Stimulated activated CD4-positive, alpha-beta T cell treated with anti-CD3 and anti-CD28 coated beads, Interleukin-1b, Interleukin-23, amount 100 ng/mL, for 1 hour (primary cell): ENCODE measurements at places on chromosomes 2 and 18.

DNA sequence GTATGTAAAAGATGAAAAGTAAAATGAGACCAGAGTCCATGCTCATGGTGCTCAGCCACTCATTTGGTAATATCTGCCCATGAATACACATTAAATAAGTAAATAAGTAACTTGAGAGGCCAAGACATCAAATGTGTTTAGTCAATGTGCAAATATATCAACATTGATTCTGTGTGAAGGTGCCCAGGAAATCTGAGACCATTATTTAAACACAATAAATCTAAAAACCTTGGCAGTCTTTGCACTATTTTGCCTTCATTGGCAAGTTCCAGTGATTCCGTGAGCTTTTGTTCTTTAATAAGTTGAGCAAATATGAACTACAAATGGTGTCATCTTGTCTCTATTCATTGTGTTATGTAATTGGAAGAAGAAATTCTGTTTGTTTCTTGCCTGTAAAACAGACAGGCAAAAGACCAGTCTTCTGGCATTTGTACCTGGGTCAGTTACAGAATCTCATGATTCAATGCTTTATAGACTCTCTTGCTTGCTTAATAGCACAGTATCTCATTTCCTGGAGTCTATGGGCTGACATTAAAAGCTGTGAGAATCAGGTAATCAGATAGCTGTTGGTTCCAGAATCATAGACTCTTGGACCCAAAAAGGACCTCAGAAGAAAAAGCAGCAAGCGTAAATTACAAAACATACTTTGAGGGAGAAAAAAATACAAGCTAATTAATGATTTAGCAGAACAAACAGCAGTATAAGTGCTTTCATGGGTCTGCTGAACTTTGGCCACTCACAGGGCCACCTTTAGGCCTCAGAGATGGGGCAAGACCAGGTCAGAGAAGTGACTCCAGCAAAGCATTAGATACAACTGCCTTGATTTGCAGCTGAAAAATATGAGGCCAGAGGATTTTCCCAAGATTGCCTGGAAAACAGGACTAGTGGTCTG lies 20.0 kb upstream of the SERPINB3 start:
- DNase-seq, result no peak

DNA sequence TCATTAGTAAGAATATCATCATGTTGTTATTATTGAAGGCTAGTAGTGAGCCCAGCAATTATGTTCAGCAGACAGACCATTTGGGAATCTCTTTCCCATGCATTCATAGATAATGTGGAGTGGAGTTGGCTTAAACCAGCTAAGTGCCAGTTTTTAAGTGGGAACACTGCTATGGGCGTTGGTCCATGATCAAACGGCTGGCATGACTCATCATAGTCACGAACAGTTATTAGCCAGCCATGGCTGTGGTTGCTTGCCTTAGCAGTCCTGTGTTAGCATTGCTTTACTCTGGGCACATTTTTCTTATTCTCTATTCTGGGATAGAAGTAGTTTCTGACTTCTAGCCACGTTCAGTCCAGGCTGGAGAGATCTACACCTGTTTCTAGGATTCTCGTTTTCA lies 17.7 kb downstream of the EIF4E2 start:
- DNase-seq, result no peak

GRCh38 chr2:6446938-6447608 lies 418.6 kb downstream of the CMPK2 start:
- DNase-seq, result no peak

DNA sequence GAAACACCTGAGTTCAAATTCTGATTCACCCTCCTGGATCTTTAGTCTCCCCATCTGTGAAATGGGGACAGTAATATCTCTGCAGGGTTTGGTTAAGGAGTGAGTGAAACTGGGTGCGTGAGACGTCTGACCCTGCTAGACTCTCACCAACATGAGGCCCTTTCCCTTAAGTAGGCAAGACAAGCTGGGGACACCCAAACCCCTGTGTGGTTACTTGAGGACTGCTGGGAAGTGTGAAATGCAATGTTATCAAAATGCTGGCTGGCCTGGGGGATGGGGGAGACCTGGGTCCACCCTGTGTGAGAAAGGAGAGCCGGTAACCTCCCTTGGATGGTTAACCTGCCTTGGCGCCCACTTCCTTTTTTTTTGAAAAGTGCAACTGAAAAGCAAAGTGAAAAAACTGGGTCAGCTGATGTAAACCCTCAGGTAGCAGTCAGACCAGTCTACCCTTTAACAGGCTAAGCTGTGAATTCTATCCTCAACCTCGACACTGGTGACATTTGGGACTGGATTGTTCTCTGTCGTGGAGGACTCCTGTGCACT lies 82.3 kb downstream of the INPP5D start:
- no peak for DNase-seq

- DNase-seq, result no peak
Observed at GRCh38 chr2:68849579-68850030, 21.6 kb downstream of the BMP10 start.

- DNase-seq, result no peak
Observed at GRCh38 chr2:118672571-118673158, 174.8 kb downstream of the EN1 start.

DNA sequence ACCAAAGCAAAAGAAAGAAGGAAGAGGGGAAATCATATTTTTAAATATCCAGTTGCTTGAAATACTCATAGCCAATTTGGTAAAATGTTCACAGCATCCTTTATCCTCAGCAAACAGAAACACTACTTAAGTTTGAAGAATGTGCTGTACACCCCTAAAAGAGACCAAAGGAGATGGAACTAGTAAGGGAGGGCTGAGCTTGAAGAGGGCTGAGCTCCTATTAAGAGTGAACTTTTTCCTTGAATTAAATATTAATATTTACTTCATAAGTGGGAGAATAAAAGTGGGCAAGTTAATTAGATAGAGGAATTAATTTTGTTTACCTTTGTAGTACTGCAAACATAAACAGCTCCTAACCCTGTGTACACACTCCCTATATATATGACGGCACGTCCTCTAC lies 7.0 kb downstream of the EVX2 start:
- no peak for DNase-seq
